NCI-H1930 (cell line): ENCODE measurements at places on chromosomes 11 and 22.

- no peak for DNase-seq
Observed at GRCh38 chr11:117588166-117588810, 208.7 kb downstream of the DSCAML1 start.

DNA sequence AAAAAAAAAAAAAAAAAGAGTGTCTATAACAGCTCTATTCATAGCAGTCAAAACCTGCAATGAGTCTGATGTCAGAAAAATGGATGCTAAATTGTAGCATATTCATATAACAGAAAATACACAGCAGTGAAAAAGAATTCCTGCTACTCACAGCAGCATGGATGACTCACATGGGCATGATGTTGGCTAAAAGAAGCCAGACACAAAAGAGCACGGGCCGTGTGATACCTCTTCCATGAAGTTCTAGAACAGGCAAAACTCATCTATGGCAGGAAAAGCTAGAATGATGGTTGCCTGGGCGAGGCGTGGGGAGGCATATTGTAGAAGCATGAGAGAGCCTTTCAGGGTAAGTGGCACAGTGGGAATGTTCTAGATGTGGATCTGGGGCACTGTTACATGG, 18.9 kb downstream of the PLAAT3 start:
- DNase-seq = no peak

GRCh38 chr11:77968337-77968736, 26.1 kb downstream of the INTS4 start:
- no peak for DNase-seq

DNA sequence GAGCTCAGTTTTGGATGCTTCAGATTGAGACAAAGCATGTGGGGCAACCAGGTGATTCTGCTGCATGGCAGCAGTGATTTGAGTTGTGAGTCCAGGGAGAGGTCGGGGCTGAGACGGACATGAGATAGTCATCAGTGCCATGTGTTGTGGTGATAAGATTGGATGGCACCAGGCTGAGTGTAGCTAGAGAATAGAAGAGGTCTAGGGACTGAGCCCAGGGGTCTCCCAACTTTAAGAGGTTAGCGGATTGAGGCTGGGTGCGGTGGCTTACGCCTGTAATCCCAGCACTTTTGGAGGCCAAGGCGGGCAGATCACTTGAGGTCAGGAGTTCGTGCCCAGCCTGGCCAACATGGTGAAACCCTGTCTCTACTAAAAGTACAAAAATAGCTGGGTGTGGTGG, 6.3 kb upstream of the CTSD start:
- DNase-seq = no peak

- DNase-seq = no peak
Observed at GRCh38 chr11:128604723-128605122, 17.4 kb upstream of the ETS1 start.

- no peak for DNase-seq
Observed at GRCh38 chr11:78234006-78234405, 45.3 kb downstream of the USP35 start.

GRCh38 chr11:93842461-93842860, 8.0 kb downstream of the VSTM5 start:
- DNase-seq = no peak

- no peak for DNase-seq
Observed at GRCh38 chr22:19666673-19667593, 47.4 kb upstream of the SEPTIN5 start.

DNA sequence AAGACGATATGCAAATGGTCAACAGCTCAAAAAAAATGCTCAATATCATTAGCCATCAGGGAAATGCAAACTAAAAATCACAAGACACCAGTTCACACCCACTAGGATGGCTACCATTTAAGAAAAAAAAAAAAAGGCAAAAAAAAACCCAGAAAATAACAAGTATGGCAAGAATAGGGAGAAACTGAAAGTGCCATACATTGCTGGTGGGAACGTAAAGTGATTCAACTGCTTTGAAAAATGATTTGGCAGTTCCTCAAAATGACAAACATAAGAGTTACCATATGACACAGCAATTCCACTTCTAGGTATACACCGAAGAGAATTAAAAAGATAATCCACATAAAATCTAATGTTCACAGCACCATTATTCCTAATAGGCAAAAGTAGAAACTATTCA, 47.5 kb downstream of the PICALM start:
- DNase-seq = no peak

GRCh38 chr11:130024361-130024760, 21.7 kb upstream of the PRDM10 start:
- no peak for DNase-seq

DNA sequence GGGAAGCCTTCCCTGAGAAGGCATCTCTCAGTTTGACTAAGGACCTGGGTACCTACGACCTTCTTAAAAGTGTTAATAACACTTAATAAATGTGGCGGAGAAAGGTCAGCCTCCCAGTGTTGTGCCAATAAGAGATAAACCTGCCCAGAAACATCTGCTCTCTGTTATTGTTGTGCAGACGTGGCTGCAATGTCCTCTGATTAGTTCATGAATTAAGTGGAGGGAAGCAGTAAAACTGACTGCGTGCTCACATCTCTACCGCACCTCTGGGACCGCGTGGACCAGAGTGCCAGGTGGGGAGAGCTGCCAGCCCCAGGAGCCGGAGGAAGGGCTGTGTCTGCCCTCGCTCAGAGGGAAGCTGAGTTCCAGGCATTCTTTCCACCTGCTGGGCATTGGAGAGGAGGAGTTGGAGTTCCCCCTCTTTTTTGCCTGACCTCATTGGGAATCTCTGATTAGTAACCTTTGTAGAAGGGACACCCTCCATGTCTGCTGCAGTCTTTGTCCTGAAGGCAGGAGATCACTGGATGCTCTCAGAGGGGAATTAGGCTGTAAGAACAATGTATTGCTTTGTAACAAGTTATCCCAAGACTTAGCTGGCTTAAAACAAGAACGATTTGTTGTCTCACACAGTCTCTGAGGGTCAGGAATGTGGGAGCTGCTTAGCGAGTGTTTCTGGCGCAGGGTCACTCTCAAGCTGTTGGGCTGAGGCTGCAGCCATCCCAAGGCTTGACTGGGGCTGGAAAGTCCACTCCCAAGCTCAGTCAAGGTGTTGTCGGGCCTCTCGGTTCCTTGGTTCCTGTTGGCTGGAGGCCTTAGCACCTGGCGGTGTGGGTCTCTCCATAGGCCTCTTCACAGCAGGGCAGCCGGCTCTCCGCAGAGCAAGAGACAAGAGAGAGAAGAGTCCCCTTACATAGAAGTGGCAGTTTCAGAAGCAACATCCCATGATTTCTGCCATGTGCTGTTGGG, 247.6 kb upstream of the TBCEL start:
- no peak for DNase-seq

DNA sequence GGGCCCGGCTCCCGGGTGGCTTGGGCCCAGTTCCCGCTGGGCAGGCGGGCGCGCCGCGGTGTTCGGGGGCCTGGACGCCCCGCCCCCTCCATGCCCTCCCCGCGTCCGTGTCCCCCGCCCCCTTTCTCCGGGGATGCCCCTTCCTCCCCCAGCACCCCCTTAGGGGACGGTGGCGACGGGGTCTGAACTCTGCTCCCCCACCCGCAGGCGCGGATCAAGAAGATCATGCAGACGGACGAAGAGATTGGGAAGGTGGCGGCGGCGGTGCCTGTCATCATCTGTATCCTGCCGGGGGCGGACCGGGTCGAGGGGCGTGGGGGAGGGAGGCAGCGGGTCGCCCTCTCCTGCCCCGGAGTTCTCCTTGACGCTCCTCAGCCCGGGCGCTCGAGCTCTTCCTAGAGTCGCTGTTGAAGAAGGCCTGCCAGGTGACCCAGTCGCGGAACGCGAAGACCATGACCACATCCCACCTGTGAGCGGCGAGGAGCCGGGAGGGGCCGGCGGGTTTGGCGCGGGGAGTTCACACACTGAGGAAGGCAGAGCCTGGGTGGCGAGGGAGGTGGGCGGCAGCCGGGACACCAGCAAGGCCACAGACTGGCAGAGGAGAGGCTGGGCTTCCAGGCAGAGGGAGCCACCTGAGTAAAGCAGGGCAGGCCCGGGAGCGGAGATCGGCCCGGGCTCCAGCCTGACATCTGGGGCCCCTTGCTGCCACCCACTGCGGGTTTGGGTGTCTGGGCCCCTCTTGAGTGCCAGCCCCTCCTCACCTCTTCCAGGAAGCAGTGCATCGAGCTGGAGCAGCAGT, 546 bp downstream of the DRAP1 start:
- no peak for DNase-seq

DNA sequence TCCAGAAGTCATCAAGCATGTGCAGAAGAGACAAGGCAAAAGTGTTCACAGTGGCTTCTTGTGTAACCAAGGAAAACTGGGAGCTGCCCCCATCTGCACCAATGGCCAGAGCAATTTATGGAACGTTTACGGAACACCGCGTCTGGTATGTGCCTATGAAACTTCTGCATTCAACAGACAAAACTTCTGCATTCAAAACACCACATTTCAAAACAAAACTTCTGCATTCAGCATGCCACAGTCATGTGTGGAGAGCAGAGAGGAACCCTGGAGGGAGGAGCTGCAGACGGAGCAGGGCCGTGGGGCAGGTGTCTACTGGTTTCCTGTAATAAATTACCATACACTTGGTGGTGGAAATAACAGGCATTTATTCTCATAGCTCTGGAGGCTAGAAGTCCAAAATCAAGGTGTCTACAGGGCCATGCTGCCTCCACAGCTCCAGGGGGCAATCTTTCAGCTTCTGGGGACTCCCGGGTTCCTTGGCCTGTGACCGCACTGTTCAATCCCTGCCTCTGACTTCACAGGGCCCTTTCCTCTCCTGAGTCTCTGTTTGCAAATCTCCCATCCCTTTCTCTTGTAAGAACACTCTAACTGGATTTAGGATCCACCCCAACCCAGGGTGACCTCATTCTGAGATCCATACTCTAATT, 32.2 kb downstream of the RPL3 start:
- no peak for DNase-seq

GRCh38 chr11:30326114-30326778, 3.3 kb downstream of the ARL14EP start:
- no peak for DNase-seq

GRCh38 chr11:96361778-96362177, 18.8 kb upstream of the MAML2 start:
- no peak for DNase-seq

GRCh38 chr11:16924462-16924825, 89.8 kb downstream of the PLEKHA7 start:
- no peak for DNase-seq

- no peak for DNase-seq
Observed at GRCh38 chr11:12741671-12742216, 67.5 kb downstream of the TEAD1 start.

- DNase-seq = no peak
Observed at GRCh38 chr11:215581-216037, 8.1 kb downstream of the RIC8A start.

GRCh38 chr11:11486002-11486401, 133.0 kb upstream of the CSNK2A3 start:
- no peak for DNase-seq
